ENCODE measurements at places on chromosomes 13 and 19. TPM values are rescaled to one million over a fixed set of nuclear protein-coding genes. Genes with fewer than 3 reads are reported as not detected.

IGLON5 gene
- 4.1 TPM for total RNA-seq

KASH5 gene
- not detected for total RNA-seq

C13orf46 gene
- under 0.01 TPM for total RNA-seq

PLEKHA4 gene
- total RNA-seq: 1.6 TPM

PRTN3 gene
- 1.2 TPM for total RNA-seq

COX6B2 gene
- total RNA-seq: under 0.01 TPM

RASIP1 gene
- 2.9 TPM for total RNA-seq

APOC1 gene
- total RNA-seq: 2.9 TPM

MTUS2 gene
- 7.3 TPM for total RNA-seq

CBY2 gene
- total RNA-seq: not detected

ANKRD24 gene
- 8.2 TPM for total RNA-seq

TMPRSS9 gene
- 0.41 TPM for total RNA-seq

AKT2 gene
- total RNA-seq: 34.6 TPM

CD37 gene
- 0.82 TPM for total RNA-seq

KLK15 gene
- total RNA-seq: not detected

ZNF20 gene
- total RNA-seq: 6.1 TPM
